IPS-NIHi11 (cell line): ENCODE measurements at places on chromosomes 3 and 15.

- DNase-seq: peak; percentile 10
Measured at GRCh38 chr3:135412475-135412874, 553.1 kb upstream of the PPP2R3A start.

DNA sequence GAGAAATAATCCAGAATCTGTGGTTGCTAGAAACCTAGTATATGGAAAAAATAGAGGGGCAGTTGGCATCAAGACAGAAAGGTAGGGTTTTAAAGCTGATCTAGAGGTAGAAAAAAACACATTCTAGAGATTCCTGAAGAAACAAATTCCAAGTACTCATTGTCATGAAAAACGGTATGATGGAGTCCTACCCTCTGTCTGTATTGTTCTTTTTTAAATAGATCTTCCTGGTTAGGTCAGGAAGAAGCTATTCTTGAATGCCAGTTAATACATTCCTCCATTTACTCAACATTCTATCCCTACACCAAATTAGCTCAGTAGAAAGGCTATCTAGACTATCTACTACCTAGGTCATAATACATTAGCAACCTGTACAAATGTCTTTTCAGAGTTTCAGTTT is 364.7 kb downstream of the FHIT start:
- peak; percentile 34 for DNase-seq

DNA sequence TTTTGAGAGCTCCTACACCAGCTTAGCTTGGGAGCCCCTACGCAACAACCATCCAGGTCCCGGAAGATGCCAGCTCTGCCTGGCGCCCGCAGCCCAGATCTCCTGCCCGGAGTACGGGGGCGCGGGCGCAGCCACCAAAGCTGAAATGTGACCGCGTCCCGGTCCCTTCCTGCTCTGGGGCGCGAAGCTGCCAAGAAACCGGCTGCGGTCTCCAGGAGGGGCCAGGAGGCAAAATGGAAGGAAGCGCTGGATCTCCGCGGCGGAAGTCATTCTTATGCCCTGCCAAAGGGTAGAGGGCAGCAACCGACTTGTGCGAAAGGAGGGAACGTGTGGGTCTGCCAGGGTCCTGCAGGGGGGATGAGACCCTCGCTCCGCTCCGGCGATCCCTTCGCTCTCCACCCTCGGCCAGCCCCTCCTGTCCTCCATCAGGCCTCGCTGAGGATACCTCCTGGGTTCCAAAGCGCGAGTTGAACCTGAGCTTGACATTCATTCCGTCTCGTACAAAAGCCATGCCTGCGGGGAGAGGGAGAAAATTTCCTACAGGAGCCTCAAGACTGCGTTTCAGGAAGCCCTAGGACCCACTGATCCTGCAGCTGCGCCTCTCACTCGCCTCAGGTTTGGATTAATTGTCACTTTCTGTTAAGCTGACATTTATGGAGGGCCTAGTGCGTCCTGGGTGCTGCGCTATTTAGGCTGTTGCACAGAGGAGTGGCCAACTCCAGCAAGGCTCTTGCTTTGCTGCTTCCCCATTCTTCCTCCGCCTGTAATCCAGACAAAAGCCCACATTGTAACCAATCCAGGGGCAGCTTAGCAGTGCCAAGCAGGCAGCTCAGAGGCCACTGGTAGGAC is 98.3 kb upstream of the VGLL3 start:
- no peak for DNase-seq

- no peak for DNase-seq
Measured at GRCh38 chr3:71721651-71722157, 3.5 kb downstream of the EIF4E3 start.

GRCh38 chr15:82999905-83000671 is 11.4 kb downstream of the C15orf40 start:
- peak; percentile 46 for DNase-seq

DNA sequence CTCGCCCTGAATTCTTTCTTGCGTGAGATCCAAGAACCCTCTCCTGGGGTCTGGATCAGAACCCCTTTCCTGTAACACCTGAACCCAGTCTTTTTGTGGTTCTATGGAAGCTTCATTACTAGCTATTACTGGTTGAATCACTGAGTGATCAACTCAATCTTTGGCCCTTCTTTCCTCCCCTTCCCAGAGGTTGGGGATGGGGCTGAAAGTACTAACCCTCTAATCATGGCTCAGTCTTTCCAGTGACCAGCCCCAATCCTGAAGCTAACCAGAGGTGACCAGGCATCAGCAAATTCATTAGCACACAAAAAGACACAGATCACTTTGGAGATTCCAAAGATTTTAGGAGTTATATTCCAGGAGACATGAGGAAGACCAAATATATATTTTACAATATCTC is 39.5 kb downstream of the HERC1 start:
- no peak for DNase-seq

DNA sequence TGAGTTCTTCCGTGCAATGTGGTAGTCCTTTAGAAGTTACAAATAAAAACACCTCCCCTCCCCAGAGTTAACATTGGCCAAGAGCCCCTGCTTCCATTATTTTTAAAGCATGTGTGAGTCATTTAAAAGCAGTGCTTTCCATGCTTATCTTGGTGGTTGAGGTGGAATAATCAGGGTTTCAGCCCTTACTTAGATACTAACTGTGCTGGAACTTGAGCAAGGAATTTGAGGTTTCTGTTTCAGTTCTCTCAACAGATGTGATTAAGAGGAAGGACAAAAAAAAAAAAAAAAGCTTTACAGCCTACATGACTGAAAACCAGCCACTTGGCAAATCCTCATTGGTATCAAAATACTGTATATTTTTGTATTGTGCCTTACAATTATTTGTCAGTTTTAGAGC is 64.5 kb downstream of the CGNL1 start:
- no peak for DNase-seq

DNA sequence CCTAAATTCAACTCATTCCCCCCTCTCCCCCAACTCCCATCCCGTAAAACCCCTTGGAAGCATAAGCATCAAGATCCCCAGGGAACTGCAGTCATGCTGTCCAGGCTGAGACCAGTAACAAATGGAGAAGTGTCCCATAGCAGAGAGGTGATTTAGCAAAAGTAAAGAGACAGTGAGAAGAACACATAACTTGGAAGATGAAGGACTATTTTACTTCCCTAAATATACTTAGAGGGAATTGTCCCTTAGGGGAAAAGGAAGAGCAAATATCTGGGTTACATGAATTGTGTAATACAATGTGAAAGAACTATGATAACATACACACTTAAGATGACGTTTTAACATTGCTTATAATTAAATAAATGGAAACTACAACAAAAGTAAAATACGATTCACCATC is 61.6 kb upstream of the LRRFIP2 start:
- no peak for DNase-seq
